ENCODE measurements at places on chromosomes 11 and 22.

- DNase-seq, result no peak
Measured at GRCh38 chr11:41319434-41319833, 140.0 kb downstream of the LRRC4C start.

- no peak for DNase-seq
Measured at GRCh38 chr22:39300186-39300830, 19.1 kb downstream of the RPL3 start.

- no peak for DNase-seq
Measured at GRCh38 chr11:17478070-17478469, 1.4 kb upstream of the ABCC8 start.

GRCh38 chr11:86938900-86939880, 16.0 kb downstream of the FZD4 start:
- peak; percentile 20 for DNase-seq

GRCh38 chr11:83312430-83312829, 26.3 kb upstream of the CCDC90B start:
- no peak for DNase-seq

DNA sequence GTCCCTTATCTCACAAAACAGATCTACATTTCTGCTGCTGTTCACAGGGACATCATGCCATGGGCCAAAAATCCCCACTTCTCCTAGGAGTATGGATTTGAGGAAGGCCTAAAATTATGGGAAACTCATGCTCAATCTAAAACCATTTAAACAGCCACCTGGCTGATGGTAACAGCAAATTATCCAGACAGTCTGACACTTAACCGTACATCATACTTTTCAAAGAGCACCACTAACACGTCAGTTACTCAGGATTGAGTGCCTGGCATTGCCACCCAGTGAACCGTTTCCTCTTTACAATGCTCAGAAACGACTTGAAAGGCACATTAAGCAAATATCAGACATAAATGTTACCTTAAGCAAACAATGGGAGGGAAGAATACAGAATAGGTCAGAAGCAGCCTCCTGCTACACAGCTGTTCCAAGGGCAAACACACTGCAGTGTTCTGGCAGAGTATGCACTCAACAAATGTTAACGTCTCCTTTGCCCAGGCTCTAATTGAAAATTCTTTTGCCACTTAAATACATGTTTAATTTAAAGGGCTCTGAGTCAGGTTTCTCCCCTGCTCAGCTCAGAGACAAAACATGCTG, 18.8 kb upstream of the SLC36A4 start:
- no peak for DNase-seq

- DNase-seq, result no peak
Measured at GRCh38 chr11:118060869-118061268, 16.0 kb upstream of the TMPRSS4 start.

All from CD4-positive, alpha-beta T cell treated with Interleukin-6 at 100 ng/mL for 8 hours (primary cell).